DMS79 (cell line): ENCODE measurements at places on chromosomes 4 and X.

DNA sequence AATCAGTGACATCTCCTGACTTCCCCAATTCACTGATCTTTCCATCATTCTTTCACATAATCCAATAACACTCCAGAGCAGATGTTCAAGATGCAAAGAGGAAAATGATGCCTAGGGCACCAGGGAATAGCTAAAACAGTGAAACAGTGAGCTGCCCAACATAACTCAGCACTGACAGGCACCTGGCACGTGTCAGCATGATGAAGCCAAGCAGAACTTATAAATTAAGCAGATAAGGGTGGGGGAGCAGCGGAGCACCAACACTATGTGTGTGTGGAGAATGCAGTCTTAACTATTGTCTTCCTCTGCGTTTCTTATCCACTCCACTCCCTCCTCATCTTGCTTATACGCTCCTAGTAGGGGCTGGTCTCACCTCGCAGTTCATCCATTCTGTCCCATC lies 89.4 kb downstream of the AMMECR1 start:
- no peak for DNase-seq

- DNase-seq = peak; percentile 50
Measured at GRCh38 chr4:94410678-94411206, 41.0 kb upstream of the PDLIM5 start.

- DNase-seq = no peak
Measured at GRCh38 chrX:150692831-150693724, at the start of gene MTMR1. Gene MTMR1 (plus strand): TSS chrX:150693396. CDS start chrX:150693531, 135 bp downstream.

DNA sequence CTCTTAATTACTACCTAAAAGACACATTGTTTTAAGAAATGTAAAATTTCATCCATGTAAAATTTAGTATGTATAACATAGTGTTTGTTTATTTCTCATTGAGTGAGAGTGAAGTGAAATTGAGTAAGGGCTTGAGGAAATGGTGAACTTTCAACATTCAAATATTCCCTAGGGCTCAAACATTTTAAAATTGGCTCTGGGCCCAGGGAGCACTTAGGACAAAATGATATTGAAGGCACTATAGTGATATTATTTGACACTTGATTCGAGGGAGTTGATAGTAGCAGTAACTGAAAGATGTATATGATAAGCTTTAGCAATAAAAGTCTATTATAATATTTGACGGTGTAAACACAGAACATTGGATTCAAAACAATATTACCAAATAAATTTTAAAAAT lies 1244.0 kb upstream of the TENM3 start:
- peak; percentile 50 for DNase-seq

DNA sequence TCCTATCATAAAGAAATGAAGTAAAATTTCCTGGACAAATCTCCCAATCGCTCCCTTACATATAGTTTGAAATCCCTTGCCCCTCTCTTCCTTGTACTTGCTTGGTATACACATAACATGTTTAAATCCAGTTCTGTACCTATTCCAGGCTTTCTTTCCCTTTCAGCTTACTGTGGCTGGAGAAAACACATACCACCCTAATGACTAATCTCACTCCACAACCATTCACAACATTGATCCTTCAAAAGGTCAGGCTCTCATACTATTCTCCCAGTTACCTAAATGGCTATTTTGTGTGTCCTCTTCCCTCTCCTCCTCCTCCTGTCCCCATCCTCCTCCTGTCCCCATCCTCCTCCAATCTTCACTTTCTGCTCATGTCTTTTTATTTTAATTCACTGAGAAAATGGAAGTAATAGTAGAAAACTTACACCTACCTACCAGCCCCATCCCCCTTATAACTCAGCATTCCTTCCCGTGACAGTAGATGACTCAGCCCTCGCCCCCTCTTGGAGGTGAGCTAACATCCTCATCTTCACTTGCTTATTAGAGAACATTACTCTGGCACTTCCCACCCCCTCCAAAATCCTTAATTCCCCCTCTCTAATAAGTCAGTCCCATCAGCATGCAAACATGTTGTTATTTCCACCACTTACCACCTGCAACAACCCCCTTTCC lies 77.5 kb downstream of the IL15 start:
- no peak for DNase-seq

GRCh38 chrX:138745196-138745595 lies 33.7 kb upstream of the FGF13 start:
- no peak for DNase-seq

DNA sequence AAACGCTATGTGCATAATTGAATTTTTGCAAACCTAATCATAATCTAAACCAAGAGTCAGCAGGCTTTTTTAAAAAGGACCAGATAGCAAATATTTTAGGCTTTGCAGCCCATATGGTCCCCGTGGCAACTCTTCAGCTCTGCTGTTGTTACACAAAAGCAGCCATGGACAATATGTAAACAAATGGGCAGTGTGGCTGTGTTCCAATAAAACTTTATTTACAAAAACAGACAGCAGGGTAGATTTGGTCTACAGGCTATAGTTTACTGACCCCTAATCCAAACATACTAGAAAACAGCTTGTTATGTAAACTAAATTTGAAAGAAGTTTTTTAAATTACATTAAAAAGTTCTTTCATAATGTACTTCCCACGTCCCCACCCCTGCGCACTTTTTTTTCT lies 53.1 kb downstream of the FUNDC1 start:
- DNase-seq = no peak

- DNase-seq = no peak
Measured at GRCh38 chrX:87634361-87634760, 116.8 kb downstream of the KLHL4 start.

GRCh38 chrX:151240237-151240636 lies 63.9 kb downstream of the GPR50 start:
- no peak for DNase-seq

DNA sequence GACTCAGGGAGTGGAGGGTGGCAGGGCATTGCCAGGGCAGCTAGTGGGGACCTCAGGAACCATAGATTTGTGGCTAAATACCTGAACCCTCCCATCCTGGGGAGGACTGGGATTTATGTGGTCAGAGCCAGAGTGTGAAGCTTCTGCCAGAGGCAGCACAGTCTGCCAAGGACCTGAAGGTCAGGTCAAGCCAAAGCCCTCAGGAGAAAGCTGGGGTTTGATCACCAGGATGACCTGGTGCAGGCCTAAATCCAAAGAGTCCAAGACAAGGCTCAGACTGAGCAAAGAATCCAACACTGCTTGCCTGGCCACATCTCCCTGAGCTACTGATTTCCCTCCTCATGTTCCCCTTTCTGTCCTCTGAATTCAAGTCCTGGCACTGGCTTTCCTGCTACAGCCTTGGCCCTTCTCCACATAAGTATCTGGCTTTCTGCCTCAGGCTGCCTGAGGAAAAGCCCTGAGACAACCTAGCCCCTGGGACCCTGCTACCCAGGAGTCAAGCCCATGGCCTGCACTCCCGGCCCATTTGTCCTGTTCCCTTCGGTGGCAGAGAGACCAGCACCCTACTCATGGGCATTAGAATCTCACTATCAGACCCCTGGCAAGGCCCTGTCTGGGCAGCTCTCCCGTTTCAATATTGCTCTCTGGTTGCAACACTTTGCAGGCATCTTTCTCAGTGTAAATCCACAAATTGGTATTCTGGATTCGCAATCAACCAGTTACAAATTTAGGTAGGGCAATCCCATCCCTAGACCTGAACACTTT lies 39.3 kb upstream of the SLC25A43 start:
- DNase-seq = no peak

DNA sequence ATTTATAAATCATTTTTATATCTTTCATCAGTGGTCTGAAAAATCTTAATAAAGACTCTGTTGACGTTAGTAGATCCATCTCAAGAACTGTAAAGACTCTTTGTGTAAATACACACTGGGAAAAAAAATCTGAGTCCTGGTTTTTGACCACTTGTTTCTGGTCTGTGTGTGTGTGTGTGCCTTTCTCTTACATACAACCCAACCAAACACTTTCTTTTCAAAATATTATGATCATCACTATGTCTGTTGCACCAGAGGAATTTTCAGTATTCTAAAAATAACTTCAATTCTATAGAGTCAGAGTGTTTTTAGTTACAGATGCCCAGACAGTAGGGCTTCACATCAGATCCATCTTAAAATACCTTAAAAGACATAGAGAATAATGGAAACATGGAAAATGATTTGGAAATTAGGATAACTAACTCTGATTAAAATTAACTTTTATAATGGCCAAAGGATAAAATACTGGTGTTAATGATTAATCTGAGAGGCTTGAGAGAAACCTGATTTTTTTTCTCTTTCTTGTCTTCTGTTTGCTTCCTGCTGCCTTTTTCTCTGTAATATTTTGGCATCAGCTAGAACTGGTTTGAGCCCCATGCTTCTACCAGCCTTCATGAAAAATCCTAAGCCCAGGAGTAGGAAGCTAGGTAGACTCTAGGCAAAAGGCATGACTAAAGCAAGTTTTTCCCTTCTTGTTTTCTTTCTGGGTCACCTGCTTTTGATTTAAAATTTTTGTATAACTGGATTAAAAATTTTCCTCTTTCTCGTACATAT lies 99.7 kb downstream of the ATXN3L start:
- DNase-seq = no peak

DNA sequence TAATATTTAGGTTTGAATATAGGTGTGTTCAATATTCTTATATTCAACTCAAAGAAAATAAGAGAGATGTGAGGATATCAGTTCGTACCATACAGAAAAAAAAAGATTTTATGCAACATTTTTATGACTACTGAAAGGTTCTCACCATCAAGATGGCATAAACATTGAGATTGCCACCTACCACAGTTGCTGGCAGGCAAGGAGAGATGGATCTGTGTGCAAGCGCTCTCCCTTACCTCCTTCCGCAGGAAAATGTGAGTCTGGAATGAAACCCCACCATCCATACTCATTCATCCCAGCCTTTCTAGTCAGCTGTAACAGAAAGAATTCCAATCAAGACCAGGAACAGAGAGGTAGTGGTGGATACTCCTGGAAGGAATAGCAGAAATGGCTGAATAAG lies 376.9 kb downstream of the PPP3CA start:
- DNase-seq = no peak

- DNase-seq = no peak
Measured at GRCh38 chr4:87014284-87014782, 79.5 kb downstream of the AFF1 start.

- DNase-seq = peak; percentile 7
Measured at GRCh38 chr4:75629239-75629638, 1.1 kb downstream of the CDKL2 start.

DNA sequence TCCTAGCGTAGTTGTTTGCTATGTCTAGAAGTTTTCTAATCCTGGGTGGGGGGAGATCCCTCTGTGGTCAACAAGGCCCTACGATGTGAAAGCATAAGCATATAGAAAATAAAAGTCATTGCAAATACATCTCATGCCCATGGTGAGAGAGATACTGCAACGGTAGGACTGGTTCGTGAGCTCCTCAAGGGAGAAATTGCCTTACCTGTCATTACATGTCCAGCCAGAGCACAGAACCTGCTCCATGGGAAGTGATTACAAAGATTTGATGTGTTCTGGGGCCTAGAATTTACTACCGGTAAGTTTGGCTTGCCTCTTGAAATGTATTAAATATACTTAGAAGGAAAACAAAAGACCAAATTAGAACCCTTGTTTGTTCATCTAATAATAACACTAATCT lies 60.9 kb upstream of the FAM47B start:
- no peak for DNase-seq

GRCh38 chrX:54633641-54634040 lies 103.6 kb downstream of the GNL3L start:
- no peak for DNase-seq

DNA sequence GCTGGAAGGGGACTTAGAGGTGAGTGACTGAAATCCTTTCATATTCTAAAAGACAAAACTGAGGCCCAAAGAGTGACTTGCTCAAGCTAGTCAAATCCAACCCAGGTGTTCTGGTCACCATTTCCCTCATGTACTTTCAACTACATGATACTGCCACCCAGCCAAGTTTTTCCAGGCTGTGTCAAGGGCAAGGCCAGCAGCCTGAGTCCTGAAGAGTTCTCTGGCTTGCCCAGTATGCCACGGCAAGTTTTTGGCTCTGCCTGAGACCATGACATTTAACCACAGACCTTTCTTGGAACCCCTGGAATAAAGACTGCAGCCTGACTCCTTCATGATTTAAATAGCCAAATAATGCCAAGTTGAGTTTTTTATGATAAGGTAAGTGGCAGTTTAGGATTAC lies 10.7 kb upstream of the TMEM164 start:
- DNase-seq = no peak

DNA sequence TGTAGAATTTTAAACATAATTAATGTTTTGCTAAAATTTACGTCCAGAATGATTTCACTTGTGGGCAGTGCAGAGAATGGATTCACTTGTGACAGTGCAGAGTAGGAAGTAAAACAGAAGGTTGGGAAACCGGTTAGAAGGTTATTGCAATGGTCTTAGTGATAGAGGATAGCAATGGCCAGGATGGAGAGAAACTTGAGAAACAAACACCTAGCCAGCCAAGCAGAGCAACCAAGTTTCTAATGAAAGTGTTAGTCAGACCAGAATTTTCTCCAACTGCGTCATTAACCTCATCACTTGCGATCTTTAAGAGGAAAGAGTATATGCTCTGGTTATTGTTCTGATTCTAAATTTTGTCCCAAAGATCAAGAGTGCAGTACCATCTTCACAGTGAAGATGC lies 50.0 kb upstream of the TBC1D9 start:
- no peak for DNase-seq

- DNase-seq = no peak
Measured at GRCh38 chr4:23680671-23681518, 209.0 kb downstream of the PPARGC1A start.

- DNase-seq = no peak
Measured at GRCh38 chr4:54296548-54297203, 67.6 kb downstream of the PDGFRA start.

- no peak for DNase-seq
Measured at GRCh38 chrX:113330416-113330815, 489.8 kb upstream of the AMOT start.

GRCh38 chrX:21779095-21779494 lies 21.2 kb upstream of the SMPX start:
- DNase-seq = no peak

DNA sequence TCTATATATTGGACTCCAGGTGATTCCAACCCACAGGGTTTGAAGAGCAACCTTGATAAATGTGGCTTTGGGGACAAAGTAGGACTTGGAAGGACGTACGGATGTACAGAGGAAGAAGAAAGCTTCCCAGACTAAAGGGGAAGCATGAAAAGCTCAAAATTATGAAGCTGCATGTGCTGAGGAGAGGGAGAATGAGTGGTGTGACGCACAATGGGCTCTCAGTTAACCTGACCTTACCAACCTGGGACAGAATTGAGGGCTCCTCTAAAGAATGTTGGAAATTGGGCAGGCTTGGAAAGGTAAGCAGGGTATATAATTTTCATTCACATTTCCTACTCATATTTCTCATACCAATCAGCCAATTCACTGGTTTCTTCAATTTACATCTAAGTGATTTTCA lies 10.5 kb upstream of the TIGD2 start:
- DNase-seq = no peak

GRCh38 chr4:111282035-111282434 lies 659.2 kb upstream of the PITX2 start:
- no peak for DNase-seq

GRCh38 chr4:183492791-183493222 lies 12.1 kb upstream of the ING2 start:
- no peak for DNase-seq
